Stimulated activated CD4-positive, alpha-beta T cell treated with anti-CD3 and anti-CD28 coated beads, Interleukin-1b, Interleukin-23, amount 100 ng/mL, for 24 hours (primary cell): ENCODE measurements at places on chromosomes 5 and 9.

DNA sequence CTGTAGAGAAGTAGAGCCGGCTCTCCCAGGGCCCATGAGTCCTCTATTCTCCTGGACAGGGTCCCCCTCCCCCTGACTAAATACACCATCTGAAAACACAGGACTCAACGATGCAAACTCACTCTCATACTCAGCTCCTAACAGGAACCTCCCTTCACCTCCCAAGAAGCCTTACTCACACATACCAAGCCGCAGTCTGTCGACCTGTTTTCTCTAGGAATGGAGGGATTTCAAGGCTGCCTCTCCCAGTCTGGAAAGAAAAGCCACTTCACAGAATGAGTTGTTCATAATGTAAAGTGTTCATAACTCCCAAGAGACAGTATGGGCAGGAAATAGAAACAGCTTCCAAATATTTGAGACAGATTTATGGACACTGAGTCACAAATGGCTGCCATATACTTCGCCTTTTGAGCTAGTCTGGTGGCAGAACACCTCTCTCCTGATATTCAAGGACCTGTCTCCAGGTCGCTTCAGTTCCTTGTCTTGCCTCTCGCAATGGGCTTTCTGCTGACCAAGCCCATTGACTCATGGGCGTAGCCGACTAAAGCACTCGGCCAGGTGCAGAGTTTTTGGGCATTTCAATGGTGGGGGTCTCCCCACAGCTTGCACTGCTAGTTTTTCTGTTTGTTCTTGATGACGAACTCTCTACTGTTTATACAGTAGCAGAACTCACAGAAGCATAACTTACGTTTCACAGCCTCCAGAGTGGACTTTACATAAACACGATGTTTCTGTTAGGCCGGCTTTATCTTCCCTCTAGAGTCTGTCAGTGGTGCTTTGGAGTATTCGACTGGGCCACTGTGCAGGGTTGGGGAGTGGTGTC is 25.0 kb upstream of the IL17B start:
- DNase-seq = no peak

DNA sequence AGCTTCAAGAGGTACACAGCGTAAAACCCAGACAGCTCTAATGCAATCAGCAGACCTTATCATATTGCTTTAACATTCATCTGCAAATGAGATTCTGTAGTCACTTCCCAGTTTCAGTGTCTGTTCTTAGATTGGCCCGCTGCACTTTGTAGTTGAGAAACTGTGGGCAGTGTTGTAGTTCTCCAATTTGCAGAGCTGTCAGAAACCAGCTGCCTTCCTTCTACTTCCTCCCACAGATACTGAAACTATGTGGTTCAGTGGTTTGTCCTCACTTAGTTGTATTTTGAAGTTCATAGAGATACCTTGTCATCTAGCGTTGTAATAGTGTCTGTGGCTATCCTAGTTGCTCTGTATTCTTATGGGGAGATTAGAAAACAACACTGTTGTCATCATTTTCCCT is 39.6 kb upstream of the TRIM36 start:
- peak; percentile 6 for DNase-seq

DNA sequence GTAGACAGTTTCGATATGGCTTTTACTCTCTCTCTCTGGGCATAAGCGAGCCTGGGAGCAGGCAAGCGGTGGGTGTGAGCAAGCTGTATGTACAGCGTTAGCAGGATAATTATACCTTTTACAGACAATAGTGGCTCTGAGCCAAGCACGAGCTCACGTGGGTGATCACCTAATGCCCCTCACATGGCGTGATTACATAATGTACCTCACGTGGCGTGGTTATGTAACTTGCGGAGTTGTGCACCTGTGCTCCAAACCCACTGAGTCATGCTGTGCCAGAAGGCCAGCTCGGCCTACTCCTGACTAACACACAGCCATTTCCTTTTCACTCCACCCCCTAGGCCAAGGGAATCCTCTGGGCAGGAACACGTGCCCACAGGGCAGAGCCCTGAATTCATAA is 797.2 kb downstream of the EFNA5 start:
- no peak for DNase-seq

DNA sequence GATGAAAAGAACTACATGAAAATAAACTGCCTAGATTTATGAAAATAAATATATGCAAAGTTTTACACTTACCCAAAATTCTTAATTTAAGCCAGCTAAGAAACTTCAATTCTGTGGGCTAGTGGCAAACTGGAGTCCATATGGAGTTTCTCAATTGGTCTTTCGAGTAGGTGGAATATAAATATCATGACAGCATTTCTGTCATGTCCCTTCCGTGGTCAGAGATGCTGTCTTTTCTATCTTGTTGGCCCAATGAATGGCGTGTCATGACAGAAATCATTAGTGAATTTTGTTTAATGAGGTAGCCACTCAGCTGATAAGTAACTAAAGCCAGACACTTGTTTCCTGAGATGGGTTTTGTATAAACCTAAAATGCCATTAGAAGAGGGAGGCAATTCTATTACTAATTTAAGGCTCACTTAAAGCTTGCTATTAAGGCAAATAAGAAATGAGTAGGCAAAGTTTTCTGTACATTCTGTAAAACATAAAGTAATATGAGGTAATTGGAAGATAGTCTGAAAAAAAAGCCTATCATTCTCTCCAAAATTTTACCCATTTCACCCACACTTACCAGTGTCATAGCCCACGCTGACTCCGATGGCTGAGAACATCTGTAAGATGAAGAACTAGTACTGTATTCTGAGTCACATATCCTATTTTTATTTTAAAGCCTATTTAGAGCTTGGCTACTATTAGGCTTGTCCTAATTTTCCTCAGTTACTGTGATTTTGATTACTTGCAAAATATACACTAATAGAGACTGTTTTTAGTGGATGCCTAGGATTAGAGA is 419.3 kb upstream of the MEF2C start:
- no peak for DNase-seq

DNA sequence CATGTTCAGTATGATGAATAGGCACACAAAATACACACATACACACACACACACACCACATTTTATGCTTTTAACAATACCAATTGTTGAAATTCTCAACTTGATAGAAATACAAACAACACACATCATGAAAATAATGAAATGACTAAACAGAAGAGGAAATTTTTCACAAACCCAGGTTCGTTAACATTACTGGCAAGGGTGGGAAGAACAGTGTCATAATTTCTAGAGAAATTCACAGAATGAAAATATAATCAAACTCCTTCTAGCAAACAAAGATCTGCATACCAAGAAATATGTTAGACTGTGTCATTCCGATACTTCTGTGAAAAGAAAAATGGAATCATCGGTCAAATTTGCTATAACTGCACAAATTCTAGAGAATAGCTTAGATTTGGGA is 41.9 kb downstream of the ST8SIA4 start:
- DNase-seq = no peak

DNA sequence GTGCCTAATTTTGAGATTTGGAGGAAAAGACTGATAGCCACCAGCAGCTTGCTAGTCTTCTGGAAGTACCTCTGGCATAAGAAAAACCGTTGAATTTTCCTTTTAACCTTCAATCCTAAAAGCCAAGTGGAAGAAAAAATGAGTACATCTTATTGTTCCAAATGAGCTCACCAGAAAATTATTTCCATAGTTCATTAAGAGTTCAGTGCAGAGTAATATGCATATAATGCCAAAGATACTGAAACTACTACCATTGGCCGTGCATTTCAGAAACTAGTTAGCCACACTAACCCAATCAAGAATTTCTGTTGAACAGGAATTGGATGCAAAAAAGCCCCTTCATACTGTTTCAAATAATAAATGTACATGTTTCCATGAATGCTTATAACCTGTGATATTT is 607.9 kb downstream of the KCTD16 start:
- DNase-seq = no peak

DNA sequence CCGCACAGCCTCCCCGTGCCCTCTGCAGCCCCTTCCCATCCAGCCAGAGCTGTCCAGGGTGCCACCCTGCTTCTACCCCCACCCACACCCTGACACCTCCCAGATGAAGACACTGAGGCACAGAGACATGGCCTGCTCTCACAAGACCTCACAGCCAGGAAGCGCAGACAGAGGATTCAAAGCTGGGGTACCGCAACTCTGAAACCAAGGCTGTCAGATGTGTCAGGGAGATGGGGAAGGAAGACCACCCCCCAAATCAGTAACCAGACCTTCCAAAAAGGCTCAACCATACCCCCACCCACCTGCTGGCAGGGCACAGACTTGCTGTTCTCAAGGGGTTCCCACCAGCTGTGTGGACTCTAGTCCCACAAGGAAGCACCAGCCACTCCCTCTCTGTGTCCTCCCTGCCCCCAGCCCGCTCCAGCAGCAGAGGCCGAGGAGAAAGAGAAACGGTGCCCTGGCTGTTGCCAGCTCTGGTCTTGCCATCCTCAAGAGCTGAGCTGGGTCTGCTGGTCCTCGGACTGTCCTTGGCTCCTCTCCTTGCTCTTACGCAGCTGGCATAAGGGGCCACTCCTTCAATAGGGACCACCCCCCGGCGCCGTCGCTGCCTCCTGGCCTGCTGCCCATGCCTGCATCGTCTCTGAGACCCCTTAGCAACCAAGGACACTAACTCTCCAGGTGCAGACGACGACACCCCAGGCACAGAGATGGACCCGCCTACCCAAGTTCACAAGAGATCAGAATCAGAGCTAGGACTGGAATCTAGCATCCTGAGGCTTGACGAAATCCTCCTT is 699 bp downstream of the AKNA start:
- no peak for DNase-seq

- no peak for DNase-seq
Measured at GRCh38 chr5:57338068-57338867, 144.3 kb downstream of the ACTBL2 start.

DNA sequence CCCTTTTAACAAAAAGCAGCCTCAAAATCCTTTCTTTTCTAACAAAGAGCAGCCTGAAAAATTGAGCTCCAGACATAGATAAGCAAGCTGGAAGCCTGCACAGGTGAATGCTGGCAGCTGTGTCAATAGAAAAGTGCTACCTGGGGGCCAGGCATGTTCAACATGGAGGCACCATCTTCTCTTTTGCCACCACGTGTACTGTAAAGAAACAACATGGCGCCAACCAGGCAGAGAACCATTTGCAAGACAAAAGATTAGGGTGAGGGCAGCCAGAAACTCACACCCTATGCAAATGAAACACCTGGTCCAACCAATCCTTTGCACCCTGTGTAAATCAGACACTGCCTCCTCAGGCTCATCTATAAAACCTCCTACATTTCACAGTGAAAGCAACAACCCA is 96.0 kb downstream of the ACTL7B start:
- no peak for DNase-seq

DNA sequence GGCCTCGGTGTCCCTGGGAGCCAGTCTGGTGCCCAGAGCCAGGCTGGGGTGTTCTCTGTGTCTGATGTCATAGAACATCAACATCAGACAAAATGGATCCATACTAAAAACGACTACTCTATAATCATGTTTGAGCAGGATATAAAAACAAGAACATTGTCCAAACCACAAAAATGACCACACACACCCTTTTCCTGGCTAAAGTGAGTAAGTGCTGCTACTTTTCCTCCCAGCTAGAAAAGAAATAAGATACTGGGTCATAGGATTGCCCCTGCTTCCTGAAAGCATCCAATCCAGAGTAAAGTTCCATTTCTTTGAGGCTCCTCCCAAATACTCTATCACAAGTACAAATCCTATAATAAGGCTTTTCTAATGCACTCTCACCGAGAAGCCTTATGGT is 19.7 kb upstream of the TRAF1 start:
- DNase-seq = no peak

DNA sequence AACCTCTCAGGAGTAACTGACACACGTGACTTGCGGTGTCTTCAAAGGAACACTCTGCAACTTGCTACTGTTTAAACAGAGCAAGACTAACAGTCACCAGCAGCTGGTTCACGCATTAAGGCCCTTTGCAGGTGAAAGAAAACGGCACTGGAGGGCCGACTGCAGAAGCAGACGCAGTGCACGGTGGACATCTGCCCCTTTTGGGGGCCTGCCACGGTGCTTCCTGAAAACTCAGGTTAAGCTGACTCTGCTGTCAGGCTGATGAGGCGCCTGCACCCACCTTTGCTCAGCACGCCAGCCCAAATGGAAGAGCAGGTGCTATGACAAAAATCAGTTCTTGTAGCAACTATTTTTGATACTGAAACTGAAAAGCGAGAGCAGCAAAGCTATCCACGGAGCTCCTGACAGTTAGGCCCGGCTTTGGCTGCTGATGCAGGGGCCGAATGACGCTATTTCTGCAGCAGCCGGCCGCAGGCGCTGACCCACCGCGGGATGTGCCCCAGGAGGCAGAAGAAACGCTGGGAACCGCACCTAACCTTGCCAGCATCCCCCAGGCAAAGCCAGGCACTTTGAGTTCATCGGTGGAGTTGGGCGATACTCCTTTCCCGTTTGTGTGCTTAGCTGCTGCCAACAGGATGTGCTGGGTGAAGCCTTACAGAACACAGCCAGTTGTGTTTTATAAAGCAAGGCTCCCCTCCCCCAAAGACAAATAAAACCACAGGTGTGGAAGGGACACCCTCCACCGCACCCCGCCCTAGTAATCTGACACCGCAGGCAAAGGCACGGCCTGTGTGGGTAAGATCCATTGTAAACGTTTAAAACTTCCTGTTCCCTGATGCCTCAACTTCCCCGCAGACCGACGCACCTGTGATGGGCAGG is 21.1 kb upstream of the TERT start:
- no peak for DNase-seq

- DNase-seq = no peak
Measured at GRCh38 chr5:176875014-176875550, 24.1 kb downstream of the HK3 start.

- no peak for DNase-seq
Measured at GRCh38 chr5:157820593-157821252, 38.2 kb downstream of the CLINT1 start.
